ENCODE measurements at places on chromosomes 2 and 18.

DNA sequence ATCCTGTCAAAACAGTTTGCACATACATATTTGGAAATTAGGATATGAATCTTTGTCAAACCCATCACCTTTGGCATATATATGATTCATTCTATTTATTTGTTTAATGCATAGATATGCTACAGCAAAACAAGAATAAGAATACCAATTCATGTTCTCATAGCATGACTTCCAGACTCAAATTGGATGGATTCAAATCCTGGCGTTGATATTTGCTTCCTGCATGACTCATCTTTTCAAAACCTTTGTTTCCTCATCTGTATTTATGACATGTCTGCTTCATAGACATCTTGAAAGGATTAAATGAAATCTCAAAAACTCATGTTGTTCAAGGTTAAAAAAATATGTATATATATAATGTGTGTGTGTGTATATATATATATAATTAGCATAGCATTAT is 261.3 kb downstream of the MBD5 start:
- no peak for DNase-seq

DNA sequence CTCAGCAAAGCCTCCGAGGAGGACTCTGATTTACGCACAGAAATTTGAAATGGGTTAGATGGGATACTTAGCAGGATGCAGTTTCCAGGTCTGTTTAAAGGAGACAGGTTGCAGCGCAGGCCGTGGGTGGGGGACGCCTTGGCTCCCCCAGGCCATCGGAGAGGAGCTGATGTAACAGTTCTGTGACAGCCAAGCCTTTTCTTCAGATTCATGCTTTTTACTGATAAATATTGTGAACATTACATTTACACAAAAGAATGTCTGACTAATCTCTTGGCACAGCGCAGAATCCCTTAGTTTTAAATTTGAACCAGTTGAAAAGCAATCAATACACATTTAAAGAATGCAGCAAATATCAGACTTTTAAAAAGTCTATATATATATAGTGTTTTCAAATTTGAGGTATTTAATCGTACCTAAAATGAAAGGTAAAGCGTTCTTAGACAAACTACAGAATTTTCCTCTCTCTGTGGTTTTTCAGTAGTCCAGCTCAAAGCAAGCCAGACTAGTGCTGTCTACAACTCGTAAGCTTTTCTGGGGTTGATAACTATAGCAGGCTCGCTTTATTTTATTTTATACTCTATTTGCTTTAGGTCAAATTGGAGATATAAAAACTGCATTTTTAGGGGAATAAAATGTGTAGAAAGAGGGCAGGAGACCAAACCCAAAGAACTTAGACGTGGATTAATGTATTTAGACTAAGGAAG is 221.9 kb downstream of the PIEZO2 start:
- DNase-seq: no peak

DNA sequence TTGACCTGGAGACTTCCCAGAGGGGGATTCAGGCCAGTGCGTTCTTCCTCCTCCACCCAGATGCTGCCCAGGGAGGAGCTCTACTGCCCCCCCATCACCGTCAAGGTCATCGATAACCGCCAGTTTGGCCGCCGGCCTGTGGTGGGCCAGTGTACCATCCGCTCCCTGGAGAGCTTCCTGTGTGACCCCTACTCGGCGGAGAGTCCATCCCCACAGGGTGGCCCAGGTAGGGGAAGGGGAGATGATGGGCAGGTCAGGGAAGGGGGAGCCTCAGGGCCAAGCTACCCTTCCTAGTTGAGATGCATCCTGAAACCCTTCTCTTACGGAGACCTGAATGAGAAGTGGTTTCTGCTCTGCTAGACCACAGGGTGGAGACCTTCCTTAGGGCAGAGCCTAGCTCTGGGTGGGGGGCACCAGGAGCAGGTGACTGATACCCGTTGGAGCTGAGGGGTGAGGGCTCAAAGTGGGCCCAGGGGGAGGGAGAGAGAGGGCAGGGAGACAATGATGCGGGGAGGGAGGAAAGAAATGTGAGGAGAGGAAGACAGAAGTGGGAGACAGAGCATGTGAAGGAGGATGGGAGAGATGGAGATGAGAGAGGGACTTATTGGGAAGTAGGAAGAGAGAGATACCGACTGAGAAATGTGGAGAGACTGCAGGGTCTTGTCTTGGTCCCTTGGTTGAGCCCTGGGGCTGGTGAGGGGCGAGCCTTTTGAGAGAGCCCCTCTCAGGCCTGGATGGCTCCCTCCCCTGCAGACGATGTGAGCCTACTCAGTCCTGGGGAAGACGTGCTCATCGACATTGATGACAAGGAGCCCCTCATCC is 159.4 kb downstream of the DYSF start:
- no peak for DNase-seq

- DNase-seq: no peak
These were observed 7.7 kb downstream of the CD302 start for GRCh38 chr2:159790323-159790722.

DNA sequence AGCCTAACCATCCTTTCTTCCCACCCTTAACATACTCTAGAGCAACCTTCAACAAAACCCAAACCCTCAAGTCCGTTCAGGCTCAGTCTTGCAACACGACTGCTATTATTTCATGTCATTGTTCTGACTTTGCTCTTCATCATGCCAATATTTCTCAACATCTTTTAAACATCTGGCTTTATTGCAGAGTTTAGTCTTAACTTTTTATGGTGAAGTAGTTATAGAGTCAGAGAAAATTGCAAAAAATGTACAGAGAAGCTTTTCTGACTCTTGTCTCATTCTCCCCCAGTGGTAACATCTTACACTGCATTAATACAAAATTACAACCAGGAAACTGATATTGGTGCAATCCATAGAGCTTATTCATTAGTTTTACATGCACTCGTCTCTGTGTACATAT is 3.9 kb downstream of the MARCO start:
- no peak for DNase-seq

DNA sequence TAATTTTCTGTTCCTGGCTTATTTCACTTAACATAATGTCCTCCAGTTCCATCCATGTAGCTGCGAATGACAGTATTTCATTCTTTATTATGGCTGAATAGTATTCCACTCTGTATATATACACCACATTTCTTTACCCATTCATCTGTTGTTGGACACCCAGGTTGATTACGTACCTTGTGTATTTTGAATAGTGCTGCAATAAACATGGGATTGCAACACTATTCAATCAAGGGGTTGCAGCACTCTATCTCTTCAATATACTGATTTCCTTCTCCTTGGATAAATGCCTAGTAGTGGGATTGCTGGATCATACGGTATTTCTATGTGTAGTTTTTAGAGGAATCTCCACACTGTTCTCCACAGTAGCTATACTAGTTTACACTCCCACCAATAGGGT is 61.3 kb downstream of the THADA start:
- no peak for DNase-seq

DNA sequence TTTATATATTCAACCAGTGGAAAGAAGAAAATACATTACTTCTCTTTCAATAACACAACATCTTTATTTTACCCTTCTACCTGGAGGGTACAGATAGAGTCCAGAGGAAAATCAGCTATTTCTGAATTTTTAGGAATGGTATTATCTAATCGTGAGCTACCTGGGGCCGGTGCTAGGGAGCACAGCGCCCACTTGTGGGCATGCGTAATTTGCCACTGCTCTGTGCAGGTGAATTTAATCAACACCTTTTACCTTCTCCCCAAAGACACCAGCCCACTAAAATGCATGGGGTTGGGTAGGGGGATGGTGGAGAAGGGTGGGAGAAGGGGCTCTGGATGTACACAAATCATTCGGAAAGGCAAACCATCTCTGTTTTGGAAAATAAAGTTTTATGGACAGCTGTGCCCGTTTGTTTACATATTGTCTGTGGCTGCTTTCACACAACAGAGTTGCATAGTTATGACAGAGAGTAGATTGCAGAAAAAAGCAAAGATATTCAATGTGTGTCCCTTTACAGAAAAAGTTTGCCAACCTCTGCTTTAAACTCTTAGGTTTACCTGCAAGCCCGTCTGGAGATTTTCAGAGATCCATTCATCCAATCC is 51.5 kb upstream of the DCC start:
- no peak for DNase-seq

DNA sequence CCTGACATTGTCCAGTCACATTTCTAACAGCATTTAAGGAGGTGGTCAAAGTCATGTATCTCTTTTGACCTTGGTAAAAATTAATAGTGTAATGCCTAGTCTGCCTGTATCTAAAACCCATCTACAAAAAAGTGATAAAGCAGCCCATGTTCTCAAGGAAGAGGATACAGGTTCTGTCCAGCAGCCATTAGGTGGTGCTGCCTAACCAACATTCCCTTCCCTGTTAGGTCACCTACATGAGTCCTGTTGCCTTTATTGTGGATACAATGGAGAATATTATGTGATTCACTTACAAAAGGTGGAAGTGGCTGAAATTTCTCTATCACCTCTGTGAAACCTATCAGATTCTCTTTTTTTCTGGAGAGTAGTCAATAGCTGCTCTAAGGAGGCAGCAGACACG is 52.5 kb downstream of the AQP4 start:
- no peak for DNase-seq

GRCh38 chr2:241859017-241859435 is 332 bp upstream of the PDCD1 start:
- DNase-seq: no peak

DNA sequence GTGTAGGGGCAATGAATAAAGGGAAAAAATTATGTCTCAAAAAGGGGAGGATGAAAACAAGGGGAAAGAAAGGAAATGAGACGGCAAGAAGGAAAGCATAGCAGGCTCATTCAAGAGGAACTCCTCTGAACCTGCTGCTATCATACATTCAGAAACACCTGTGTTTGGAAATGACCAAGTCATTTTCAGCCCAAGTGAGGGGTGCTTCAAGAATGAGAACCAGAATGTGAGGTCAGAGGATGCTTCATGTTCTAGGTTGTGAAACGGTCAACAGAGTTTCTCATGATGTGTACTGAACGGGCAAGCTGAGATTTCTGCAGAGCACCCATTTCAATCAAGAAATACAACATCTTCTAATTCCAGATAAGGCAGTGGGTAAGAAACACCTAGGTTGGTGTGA is 1367.2 kb upstream of the CELF4 start:
- no peak for DNase-seq

- no peak for DNase-seq
These were observed 12.9 kb upstream of the SNORC start for GRCh38 chr2:232857158-232857563.

DNA sequence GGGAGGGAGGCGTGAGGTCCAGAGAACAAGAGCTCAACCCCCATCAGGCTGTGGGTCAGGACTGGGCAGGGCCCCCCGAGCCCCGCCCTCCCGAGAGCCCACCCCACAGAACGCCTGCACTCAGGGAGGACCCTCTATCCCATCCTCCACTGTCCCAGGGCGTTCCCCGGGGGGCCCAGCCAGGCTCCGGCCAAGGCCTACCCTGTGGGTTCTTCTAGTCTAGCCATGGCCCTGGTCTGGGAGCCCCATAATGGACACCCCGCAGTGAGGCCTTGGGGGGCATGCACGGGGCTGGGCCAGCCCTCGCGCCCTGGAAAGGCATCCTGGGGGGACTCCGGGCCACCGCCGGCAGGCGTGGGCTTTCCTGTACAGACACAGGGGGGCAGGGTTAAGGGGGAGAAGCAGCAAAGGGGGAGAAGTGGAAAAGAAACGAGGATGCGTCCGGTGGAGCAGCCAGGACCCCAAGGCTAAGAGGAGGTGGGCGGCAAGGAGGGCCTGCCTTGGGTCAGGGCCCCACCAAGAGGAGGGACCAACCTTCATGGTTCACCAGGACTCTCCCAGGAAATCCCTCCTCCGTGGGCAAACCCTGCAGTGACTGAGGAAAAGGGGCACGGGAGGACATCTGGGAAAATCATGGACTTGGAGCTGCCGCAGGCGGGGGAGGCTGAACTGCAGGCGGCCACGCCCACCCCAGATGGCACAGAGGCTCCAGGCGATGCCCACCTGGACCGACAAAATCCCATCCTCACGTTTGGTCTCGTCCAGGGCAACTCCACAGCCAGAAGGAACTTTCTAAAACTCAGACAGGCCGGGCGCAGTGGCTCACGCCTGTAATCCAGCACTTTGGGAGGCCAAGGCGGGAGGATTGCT is 2.7 kb upstream of the CROCC2 start:
- DNase-seq: no peak

GRCh38 chr2:222731201-222731621 is 59.8 kb downstream of the MOGAT1 start:
- no peak for DNase-seq

DNA sequence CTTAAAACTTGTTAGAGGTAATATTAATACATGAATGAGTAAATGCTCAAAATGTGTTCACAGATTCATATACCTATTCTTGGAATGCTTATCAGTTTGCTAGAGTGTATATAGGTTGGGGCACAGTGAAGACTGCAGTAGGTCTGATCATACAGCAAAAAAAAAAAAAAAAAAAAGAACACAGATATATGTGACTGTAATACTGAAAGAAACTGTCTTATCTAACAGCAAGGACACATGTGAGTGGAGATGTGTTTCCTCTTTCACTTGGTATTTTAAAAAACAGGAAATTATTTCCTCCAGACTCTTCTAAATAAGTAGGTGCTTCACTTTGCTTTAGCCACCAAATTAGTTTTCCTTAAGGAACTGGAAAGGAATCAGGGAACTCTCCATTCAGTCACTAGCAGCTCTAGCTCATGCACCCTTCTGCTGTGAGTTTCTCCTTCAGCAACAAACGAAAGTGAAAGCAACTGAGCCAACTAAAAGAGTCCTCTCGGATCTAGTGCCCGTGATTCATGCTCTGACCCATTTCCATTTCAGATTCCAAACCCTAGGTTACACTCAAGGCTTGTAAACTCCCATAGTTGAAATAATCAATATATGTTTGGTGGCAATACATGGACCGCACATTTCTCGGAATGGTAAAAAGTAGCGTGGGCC is 98.5 kb downstream of the DSEL start:
- DNase-seq: no peak

GRCh38 chr2:64904413-64905329 is 84.5 kb upstream of the SLC1A4 start:
- DNase-seq: no peak

DNA sequence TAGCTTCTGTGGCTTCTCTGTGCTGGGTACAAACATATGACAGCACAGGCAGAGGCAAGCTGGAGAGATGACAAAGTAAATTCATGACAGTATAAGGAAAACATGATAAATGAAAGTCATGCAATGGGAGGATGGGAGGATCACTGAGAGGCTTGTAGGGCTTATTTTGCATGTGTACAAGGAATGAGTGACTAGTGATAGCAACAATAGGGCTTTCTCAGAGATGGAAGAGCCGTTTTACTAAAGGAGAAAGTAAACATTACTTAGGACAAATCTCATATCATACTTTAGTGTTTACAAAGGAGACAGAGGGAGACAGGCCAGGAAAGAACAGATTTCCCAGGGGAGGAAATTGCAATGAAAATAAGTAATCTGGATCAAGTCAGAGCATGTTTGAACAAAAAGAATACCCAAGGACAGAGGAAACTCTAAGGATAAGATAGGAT is 82.5 kb upstream of the RBMS1 start:
- DNase-seq: no peak

- DNase-seq: no peak
These were observed 2.5 kb upstream of the RAD51AP2 start for GRCh38 chr2:17520761-17521160.

Data from stimulated activated CD4-positive, alpha-beta T cell treated with anti-CD3 and anti-CD28 coated beads, Interleukin-4, amount 100 ng/mL, for 1 hour (primary cell).